T-cell (primary cell): ENCODE measurements at places on chromosomes 2 and 18.

- no peak for DNase-seq
These were observed 8.8 kb downstream of the PPM1G start for GRCh38 chr2:27400348-27401135.

- no peak for DNase-seq
These were observed 100.2 kb downstream of the TWIST2 start for GRCh38 chr2:238947920-238948710.

DNA sequence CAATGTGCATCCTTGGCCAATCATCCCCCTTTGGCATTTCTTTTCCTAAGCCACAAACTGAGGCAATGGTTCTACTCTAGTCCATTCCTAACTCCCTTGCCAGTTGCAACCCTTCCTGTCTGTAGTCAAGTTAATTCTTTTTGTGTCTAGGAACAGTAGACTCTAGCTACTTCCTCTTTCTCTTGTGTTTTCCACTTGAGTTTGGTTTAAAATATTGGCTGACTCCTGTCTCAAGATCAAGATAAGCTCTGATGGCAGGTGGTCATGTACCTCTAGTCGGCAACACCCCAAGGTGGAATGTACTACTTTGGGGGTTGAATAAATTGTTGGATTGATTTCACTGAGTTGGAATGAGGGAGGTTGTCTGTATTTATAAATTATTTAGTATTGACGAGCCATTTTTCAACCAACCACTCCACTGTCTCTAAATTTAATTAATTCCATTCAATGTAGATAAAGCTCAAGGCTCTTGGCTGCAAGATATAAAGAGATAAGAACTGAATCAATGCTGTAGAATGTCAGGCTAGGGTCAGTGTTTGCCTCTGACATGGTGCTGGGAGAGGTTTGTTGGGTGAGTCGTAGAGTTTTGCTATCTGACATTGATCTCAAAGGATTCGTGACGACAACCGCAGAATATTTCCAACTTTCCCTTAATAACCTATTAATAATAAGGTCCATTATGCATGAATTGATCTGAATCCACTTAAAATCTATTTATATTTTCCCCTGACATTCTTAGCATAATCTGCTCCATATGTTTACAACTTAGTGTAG lies 188.7 kb upstream of the APCDD1 start:
- no peak for DNase-seq

DNA sequence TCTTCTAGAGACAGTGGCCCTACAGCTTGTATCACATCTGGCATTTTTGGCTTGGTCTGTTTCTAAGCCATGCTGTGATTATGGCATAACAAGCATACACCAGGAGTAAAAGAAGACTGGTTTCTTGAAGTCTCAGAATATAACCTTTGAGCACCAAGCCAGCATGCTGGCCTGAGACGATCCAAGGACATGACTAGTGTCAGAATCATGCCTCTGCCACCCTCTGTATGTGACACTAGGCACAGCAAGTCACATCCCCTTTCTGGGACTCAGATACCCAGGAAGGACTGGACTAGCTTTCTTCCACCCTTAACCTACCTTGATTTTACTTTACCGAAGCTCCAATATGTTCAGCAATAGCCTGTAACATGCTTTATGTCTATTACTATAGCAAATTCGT lies 345.5 kb downstream of the SETBP1 start:
- DNase-seq, result no peak

- DNase-seq, result no peak
These were observed 557.9 kb downstream of the TNS1 start for GRCh38 chr2:217444932-217445331.

DNA sequence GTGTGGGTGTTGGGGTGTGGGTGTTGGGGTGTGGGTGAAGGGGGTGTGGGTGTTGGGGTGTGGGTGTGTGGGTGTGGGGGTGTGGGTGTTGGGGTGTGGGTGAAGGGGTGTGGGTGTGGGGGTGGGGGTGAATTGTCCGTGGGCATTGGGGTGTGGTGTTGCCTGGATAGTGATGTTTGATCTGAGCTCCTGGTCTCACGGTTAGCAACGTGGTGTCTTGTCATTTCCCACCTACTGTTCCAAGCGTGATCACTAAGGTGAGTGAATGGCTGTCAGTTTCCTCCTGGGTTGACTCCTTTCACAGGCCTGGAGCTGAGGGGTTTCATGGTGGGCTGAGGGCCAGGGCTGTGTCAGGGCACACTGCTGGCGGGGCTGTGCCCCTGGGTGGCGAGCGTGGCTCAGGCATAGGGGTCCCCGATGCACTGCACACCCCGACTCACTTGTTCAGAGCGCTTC lies 27.2 kb downstream of the RTP5 start:
- DNase-seq, result no peak

DNA sequence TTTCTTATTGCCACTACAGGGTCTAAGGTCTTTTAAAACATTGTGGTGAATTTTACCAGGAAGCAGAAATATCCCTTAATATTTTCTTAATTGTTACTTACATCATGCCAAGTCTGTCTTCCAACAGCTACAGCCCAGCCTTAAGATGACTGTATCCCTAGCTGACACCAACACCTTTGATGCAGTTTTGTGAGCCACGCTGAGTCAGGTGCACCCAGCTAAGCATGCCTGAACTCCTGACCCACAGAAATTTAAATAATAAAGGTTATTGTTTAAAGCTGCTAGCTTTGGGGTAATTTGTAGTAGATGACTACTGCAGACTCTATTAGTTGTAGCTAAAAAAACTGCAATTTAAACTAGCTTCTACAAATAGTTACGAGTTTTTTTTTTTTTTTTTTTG lies 1757.9 kb upstream of the LRRTM1 start:
- no peak for DNase-seq
